GM12878 (cell line): ENCODE measurements at places on chromosomes 3 and 15. TPM values are rescaled to one million over a fixed set of nuclear protein-coding genes. Genes with fewer than 3 reads are reported as not detected.

DNA sequence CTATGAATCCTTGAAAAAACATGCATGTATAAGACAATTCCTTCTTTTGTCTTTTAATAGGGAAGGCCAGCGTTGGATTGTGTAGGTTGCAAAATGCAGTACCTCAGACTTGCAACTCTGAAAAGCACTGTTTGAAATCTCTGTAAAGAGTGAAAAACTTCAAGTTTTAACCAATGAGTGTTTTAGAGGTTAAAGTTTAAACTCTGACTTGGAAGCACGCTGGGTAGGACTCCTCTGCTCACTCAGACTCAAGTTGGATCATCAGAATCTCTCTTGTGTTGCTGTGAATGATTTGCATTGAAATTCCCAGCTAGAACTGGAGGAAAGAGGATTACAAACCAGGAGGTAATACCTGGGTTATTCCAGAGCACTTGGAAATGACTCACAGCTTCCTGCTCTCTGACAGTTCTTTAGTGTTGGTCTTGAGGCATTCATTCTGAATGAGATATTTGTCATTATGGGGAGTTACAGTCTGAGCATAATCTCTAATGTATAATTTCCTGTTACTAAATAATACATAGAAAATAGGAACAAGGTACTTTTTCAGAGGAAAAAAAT, 49.1 kb downstream of the PLS1 start:
- no peak for DNase-seq

GRCh38 chr3:157353652-157354051, 83.0 kb upstream of the PTX3 start:
- DNase-seq: no peak

DNA sequence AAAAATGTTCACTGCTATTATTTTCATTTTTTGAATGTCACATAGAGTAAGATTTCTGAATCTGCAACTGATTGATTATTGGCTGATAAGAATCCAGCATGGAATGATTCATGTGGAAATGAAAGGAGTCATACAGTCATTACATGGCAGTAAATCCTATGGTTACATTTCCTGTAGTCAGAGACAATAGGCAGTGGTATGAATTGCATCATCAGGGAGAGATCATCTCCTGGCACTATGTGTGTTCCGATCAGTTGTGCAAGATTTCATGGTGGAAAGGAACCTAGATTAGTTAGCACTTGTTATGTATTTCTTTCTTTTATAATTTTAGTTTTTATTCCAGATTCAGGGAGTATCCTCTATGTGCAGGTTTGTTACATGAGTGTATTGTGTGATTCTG, 38.8 kb downstream of the SLC12A1 start:
- DNase-seq: no peak

DNA sequence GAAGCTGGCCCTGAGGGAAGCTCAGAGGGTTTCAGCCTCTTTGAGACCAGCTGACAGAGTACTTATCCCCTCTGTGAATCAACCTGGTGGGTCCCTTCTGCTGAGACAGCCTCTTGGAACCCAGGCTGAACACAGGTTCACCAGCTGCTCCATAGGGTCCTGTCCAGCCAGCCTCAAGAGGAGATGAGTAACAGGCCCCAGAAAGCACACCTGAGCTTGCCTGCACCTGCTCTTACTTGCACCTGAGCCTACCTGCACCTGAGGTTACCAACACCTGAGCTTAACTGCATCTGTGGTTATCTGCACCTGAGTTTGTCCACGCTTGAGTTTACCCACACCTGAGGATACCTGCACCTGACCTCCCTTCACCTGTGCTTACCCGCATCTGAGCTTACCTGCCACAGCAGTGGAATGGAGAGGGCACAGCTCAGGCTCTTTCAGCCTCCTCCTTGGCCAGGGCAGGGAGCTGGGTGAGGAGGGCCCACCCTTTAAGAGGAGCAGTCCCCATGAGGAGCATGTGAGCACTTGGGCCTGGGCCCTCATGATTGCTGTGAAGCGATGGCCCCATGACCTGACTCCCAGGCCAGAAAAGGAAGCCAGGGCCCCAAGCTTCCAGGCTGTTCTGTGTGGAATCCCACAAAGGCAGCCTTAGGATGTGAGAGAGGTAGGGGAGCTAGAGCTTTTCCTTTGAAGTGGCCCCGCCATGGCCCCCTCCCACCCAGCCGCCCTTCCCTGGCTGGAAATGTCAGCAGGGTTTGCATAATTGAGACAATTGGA, at the start of gene TRPM1:
TRPM1 (minus strand) TSS at position 464 of the 777 bp plus-strand sequence. CDS start 20,370 bp downstream, outside the sequence.
- no peak for DNase-seq

- DNase-seq: no peak
Observed at GRCh38 chr15:78695854-78696253, 54.8 kb upstream of the CHRNB4 start.

DNA sequence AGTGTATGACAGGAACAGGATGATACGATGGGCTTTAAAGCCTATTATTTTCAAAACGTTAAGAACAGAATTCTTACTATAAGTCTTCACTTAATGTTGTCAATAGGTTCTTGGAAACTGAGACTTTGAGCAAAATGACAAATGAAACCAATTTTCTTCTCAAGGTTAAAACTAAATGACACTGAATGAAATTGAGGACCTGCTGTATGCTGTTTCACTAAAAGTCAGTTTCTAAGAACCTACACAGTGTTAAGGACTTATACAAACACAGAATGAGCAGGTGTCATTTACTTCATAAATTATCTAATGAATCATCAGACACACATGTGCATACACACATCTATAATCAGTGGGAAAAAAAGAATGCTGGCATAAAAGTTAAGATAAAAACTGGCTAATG, 106.9 kb downstream of the RFTN1 start:
- DNase-seq: no peak

DNA sequence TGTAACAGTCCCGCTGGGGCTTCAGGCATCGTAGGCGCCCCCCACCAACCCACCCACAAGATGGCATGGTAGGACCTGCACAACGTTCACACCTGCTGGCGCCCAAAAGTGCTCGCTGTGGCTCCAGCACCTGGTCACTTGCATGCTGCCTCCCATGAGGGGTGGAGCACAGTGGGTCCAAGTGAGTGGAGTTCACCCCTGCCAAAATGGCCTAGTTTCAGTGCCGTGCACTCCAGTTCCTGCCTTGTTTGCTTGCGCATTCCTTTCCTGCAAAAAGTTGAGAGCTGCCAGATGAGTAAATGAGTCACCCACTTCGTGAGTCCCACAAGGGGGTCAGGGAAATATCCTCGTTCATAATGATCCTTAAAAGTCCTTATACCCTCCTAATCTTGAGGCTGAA, 788.7 kb upstream of the DPPA4 start:
- DNase-seq: no peak

- no peak for DNase-seq
Observed at GRCh38 chr15:100200287-100200880, 141.4 kb downstream of the ADAMTS17 start.

- DNase-seq: no peak
Observed at GRCh38 chr15:88800026-88800425, 3.2 kb upstream of the ACAN start.

- DNase-seq: no peak
Observed at GRCh38 chr3:27568393-27568792, 84.2 kb upstream of the SLC4A7 start.

DNA sequence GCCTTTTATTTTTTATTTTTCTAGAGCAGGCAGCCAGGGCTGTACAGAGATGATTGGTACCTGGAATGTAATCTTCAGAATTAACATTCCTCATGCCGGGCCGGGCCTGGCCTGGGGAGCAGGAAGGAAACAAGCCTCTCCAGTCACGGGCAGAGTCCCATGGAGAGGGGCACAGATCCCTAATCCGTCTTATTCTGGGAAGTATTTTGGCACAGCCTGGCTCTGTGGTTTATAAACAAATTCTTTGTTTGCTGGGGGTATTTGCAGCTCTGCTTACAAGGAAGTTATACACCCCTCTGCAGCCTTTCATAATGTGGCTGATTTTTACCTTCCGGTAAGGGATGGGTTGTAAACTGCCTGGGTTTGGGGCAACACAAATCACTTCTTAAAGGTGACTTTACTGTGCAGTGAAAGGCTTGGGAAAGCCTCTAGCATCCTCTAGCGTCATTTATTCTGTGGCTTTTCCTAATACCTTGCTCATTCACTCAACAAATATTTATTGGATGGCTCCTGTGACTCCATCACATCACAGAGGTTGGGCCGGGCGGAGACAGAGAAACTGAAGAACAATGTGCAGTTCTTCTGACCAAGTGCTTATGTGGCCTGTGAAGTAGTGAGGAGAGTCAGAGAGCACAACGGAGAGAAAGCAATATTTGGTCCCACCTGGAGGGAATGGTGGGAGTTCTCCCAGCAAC, 2.7 kb downstream of the SLC6A20 start:
- no peak for DNase-seq

DNA sequence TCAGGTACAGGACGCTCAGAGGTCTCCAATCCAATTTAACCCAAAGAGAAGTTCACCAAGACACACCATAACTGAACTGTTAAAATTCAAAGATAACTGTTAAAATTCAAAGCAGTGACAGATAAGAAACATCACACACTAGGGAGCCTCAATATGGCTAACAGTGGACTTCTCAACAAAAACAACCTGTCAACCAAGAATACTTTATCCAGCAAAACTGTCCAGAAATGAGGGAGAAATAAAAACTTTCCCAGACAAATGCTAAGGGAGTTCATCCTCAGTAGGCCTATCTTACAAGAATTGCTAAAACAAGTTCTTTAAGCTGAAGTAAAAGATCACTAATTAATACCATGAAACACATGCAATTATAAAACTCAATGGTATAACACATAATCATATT, 36.3 kb upstream of the MYLK start:
- no peak for DNase-seq

GRCh38 chr3:168501570-168501969, 405.8 kb upstream of the GOLIM4 start:
- no peak for DNase-seq

The GRM7 gene
- total RNA-seq: not detected in 2 replicates

The PLA2G4F gene
- total RNA-seq: 0.05 TPM in 1 of 2 replicates, not detected in the other

The ZNF501 gene
- total RNA-seq: 1.8 and 2.0 TPM in 2 replicates

The LRRIQ4 gene
- total RNA-seq: 0.15 and 0.21 TPM in 2 replicates

The PLA1A gene
- 3.8 and 4.4 TPM in 2 replicates for total RNA-seq

The TTLL13 gene
- total RNA-seq: 0.13 and 0.19 TPM in 2 replicates

The MAGEF1 gene
- total RNA-seq: 29.5 and 33.1 TPM in 2 replicates

The ROPN1 gene
- not detected in 2 replicates for total RNA-seq

The ANKRD63 gene
- not detected in 2 replicates for total RNA-seq

The FSIP1 gene
- total RNA-seq: 0.36 and 0.43 TPM in 2 replicates

The P2RY1 gene
- total RNA-seq: 3.1 and 3.3 TPM in 2 replicates
